Neural crest cell (in vitro differentiated cells): ENCODE measurements at places on chromosomes 7 and 10.

- no peaks in the 10 kb centered on the region for H3K36me3 ChIP-seq
- no peak for DNase-seq
- no peak overlapping the region for H3K27ac ChIP-seq
- peaks cover 22% of the 10 kb centered on the region for H3K27me3 ChIP-seq
Measured at GRCh38 chr7:68461430-68461829, 1136.8 kb upstream of the AUTS2 start.

DNA sequence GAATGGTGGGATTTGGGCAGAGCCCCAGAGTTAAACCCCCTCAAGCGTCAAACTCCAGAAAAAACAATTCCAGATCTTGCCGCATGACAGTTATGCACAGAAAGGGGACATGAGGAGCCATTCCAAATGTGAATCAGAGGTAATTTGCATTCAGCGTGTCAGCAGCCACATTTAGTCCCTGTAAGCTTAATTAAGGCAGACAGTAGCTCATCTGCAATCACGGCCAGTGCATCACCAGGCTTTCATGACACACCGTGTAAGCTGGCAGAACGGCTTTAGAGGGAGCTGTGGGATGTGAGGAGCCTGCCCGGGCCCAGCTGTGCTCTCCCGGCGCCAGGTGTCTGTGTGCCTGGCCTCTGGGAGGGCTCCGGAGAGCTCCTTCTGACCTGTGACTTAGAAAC, 18.7 kb upstream of the PRKAG2 start:
- H3K4me3 ChIP-seq, result no peak overlapping the region
- H3K27ac ChIP-seq, result no peak overlapping the region
- peaks cover 38% of the 10 kb centered on the region for H3K27me3 ChIP-seq
- DNase-seq, result no peak

DNA sequence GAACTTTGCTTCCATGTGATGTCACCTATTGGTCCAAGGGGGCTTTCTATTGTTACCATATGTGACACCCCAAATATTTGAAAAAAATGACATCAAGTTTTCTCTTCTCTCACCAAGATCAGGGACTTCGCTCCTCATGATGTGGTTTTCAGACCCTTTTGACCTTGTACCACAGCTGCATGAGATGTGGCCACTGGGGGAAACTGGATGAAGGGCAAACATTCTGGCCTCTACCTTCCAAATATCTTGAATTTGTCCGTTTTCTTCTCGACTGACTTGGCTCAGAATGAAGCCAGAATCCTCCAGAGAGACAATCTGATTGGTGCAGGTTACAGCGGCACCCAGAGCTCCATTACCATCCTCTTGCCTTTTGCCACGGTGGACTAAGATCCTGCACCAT, 122.7 kb downstream of the PRKCQ start:
- no peak overlapping the region for H3K4me3 ChIP-seq
- no peak for DNase-seq
- H3K36me3 ChIP-seq, result peaks cover 21% of the 10 kb centered on the region
- no peaks in the 10 kb centered on the region for H3K4me1 ChIP-seq
- H3K27me3 ChIP-seq, result no peaks in the 10 kb centered on the region
- no peak overlapping the region for H3K27ac ChIP-seq

GRCh38 chr10:44378626-44379025, 6.3 kb downstream of the CXCL12 start:
- peaks cover 4% of the 10 kb centered on the region for H3K36me3 ChIP-seq
- no peak overlapping the region for H3K4me3 ChIP-seq
- H3K27me3 ChIP-seq, result peaks cover 43% of the 10 kb centered on the region

GRCh38 chr7:116228241-116228640, 17.9 kb downstream of the TES start:
- no peak overlapping the region for H3K27ac ChIP-seq
- no peak overlapping the region for H3K4me3 ChIP-seq
- H3K27me3 ChIP-seq, result no peaks in the 10 kb centered on the region
- DNase-seq, result no peak

DNA sequence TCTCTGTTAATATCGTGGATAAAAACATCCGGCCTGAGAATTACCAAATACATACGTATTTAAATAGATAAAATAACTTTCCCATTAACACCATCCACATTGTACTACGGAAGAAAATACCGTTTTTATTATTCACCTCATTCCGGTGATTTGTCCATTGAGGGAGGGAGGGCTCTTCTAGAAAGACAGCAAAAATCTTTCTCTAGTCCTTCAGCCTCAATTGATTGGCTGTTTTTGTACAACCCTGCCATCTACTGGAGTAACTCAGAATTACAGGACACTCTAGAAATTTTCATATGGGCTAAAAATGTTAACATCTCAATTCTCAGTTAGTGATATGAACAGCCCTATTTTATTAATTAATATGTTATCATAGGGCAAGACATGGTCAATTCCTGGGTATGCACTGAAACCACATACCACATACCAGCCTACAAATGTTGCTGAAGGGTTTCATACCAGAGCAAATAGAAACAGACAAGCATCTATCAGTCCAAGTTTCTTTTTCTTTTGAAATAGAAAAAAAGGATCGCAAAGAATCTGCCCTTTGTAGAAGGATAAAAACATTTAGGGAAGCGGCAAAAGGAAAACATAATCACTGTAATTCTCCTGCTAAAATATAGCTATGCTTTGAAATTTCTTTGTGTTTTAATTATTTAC, 55.8 kb upstream of the CDCA7L start:
- H3K4me1 ChIP-seq, result peaks cover 7% of the 10 kb centered on the region
- H3K27me3 ChIP-seq, result no peaks in the 10 kb centered on the region
- peak overlapping the region; percentile 65 for H3K4me3 ChIP-seq
- H3K36me3 ChIP-seq, result no peaks in the 10 kb centered on the region
